Prostate gland (tissue), 2 donors: ENCODE measurements at places on chromosomes 11 and 22. TPM values are rescaled to one million over a fixed set of nuclear protein-coding genes. Genes with fewer than 3 reads are reported as not detected.

The MRGPRX3 gene
- not detected for total RNA-seq

The SLC43A1 gene
- 18.2 TPM for total RNA-seq

The CRYBA4 gene
- 3.3 TPM for total RNA-seq

The DEUP1 gene
- total RNA-seq, result 1.2 TPM

The SMC1B gene
- total RNA-seq, result not detected

The LSP1 gene
- 11.6 TPM for total RNA-seq

The BTBD18 gene
- total RNA-seq, result 1.0 TPM

The ASPHD2 gene
- 1.4 TPM for total RNA-seq

The APOBEC3B gene
- total RNA-seq, result 0.91 TPM

The TESMIN gene
- total RNA-seq, result 20.6 TPM

The SLC22A25 gene
- not detected for total RNA-seq

The OR8G1 gene
- total RNA-seq, result not detected

The PHLDA2 gene
- total RNA-seq, result 12.4 TPM

The FAM83F gene
- 26.2 TPM for total RNA-seq

The PRDM11 gene
- 13.1 TPM for total RNA-seq

The RAD9A gene
- total RNA-seq, result 49.4 TPM

The OR52I1 gene
- total RNA-seq, result not detected

The APOBEC3F gene
- total RNA-seq, result 4.4 TPM

The CBLIF gene
- not detected for total RNA-seq

The TIMP3 gene
- 397 TPM for total RNA-seq

The LGR4 gene
- 97.2 TPM for total RNA-seq

The MPPED1 gene
- 0.77 TPM for total RNA-seq

The HORMAD2 gene
- total RNA-seq, result 6.9 TPM

The UBQLN3 gene
- 2.8 TPM for total RNA-seq

The CHRM1 gene
- total RNA-seq, result 38.1 TPM

The MS4A3 gene
- not detected for total RNA-seq

The TMEM132A gene
- 18.7 TPM for total RNA-seq

The SMARCB1 gene
- 136 TPM for total RNA-seq
